ENCODE measurements at places on chromosomes 11 and 22.

GRCh38 chr11:18722293-18722637, 3.7 kb downstream of the IGSF22 start:
- DNase-seq, result no peak

DNA sequence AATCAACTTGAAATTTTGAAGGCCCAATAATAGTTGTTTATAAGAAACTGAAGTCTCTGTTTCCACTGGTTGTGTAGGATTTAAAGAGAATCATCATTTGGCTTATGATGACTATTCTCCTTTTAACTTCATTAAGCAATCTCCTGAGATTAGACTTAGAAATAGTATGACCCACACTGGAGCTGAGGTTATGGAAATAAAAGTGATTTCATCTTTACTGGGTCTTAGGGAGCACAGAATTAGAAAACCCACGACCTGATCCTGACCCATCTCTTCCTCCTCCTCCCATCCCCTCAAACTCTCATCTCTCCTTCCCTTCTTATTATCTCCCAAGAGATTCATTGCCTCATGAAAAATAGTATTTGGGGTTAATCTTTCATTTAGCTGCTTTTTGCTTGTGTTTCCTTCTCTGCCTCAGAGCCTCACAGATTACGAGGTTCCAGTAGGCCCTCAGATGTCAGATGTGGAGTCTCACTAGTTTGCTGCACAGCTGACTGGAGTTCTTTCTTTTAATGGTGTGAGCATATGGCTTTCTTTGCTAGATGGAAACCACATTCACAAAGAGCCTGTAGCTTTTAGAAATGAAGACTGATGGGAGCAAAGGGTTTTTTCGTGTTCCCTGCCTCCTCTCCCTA, 85.0 kb downstream of the ALX4 start:
- no peak for DNase-seq

- no peak for DNase-seq
Observed at GRCh38 chr11:129918361-129918760, 23.0 kb upstream of the NFRKB start.

- DNase-seq, result no peak
Observed at GRCh38 chr11:73889019-73889418, 12.2 kb downstream of the PAAF1 start.

DNA sequence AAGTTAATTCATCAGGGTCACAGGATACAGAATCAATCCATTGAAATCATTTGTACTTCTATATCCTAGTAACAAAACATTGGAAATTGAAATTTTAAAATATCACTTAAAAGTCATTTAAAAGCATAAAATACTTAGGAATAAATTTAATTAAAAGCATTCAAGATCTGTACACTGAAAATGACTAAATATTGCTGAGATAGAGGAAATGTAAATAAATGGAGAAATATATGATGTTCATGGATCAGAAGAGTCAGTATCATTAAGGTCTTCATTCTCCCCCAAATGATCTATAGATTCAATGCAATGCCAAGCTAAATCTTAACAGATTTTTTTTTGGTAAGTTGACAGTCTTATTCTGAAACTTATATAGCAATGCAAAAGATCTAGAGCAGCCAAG, 49.8 kb downstream of the RRP8 start:
- DNase-seq, result no peak

GRCh38 chr22:42931421-42932196, 74.5 kb upstream of the ARFGAP3 start:
- DNase-seq, result no peak

DNA sequence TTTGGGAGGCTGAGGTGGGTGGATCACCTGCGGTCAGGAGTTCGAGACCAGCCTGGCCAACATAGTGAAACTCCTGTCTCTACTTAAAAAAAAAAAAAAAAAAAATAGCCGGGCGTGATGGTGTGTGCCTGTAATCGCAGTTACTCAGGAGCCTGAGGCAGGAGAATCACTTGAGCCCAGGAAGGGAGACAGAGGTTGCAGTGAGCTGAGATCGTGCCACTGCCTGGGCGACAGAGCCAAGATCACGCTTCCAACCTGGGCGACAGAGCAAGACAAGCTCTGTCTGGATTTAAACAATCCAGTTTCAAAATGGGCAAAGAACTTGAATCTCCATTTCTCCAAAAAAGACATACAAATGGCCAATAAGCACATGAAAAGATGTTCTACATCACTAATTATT, 12.5 kb downstream of the LMO2 start:
- DNase-seq, result no peak

- no peak for DNase-seq
Observed at GRCh38 chr11:66233301-66233700, 35.1 kb upstream of the RAB1B start.

DNA sequence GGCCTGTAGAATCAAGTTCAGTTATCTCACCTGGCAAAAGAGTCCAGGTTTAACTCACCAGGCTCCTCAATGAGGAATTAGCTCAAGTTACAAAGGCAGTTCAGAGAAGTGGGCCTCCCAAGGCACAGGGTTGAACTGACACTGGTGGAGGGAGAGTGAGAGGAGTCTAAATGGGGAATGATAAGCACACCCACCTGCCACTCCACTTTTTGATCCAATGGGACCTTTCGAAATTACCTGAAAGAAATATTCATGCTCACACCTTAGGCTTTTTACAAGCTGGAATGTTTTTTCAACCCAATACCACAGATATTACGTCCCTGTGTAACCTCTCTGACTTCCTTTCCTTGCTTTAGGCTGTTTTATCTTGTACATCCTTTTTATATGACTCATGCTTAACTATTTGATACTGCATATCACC, 642.7 kb upstream of the TENM4 start:
- DNase-seq, result no peak

GRCh38 chr22:41511521-41511968, 32.7 kb downstream of the POLR3H start:
- DNase-seq, result no peak

DNA sequence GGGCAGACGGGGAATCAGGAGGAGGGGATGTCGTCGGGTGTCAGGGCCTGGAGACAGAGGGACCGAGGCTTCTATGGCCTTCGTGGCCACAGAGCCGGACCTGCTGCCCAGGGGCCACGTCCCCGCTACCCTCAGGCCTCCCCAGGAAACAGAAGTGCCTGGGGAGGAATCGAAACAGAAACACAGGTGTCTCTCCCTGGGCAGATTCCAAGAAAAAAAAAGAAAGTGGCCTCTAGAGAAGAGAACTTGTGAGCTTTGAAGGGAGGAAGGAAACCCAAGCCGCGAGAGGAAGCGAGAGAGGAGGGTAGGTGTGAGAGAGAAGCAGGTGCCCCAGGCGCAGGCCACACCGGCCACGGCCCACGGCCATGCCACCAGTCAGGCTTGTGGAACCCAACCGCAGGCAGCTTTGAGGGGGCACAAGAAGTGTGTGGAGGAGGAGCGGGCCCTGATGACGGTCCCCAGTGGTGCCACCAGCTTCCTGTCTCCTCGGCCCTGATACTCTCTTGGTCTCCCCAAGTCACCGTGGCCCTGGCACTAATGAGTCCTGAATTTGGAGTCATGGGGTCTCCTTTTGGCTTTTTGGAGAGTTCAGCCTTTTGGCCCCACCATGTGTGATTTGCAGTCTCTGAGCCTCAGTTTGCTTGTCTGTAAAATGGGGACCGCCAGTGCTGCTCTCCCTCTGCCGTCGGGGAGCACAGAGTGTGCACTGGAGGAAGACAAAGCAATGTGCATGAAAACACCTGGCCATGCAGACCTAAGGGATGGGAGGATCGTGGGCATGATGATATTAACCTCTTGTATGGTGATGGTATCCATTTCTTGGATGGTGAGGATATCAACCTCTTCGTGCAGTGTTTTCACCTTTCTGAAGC, 25.2 kb downstream of the LIF start:
- peak; percentile 45 for DNase-seq

GRCh38 chr22:26667140-26667539, 9.8 kb downstream of the MIAT start:
- no peak for DNase-seq

DNA sequence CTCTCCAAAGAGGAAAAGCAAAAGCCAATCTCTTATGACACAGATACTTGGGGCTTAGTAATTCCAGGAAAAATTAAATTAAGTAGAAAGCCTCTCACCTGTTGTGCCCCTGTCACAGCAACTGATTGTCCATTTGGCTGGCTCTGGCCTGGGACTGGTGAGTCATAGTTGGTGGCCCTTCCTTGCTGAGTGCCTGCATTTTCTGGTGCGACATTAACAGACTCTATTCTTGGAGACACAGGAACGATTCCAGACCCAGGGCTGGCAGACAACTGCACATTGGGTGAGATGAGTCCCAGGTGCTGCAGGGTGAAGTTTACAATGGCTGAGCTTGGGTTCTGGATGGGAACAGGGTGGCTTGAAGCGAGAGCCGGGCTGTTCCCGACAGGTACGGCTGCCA, 15.6 kb downstream of the E2F8 start:
- DNase-seq, result no peak

DNA sequence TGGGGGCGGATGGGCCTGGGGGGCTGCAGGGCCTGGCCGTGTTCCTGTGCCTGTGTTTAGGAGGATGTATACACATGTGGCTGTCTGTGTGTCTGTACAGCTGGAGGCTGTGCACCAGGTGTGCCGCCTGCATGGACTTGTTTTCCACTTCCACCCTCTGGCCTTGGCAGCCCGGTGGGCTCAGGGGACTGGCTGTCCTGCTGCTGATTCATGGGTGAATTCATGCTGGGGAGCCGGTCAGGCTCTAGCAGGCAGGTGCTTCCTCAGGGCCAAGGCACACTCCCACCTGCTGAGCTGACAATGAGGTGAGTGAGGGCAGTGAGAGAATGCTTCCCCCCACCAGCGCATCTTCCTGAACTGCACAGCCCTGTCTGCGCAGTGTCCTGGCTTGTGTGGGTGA, 88.4 kb downstream of the CCDC81 start:
- DNase-seq, result no peak

GRCh38 chr11:19714387-19715363, 2.0 kb downstream of the NAV2 start:
- no peak for DNase-seq

Measured in stimulated activated CD4-positive, alpha-beta T cell treated with anti-CD3 and anti-CD28 coated beads, Interleukin-4, amount 100 ng/mL, for 4 hours (primary cell).